ENCODE measurements at places on chromosomes 11 and 22.

GRCh38 chr11:113082341-113082955, 121.2 kb downstream of the NCAM1 start:
- DNase-seq = no peak

DNA sequence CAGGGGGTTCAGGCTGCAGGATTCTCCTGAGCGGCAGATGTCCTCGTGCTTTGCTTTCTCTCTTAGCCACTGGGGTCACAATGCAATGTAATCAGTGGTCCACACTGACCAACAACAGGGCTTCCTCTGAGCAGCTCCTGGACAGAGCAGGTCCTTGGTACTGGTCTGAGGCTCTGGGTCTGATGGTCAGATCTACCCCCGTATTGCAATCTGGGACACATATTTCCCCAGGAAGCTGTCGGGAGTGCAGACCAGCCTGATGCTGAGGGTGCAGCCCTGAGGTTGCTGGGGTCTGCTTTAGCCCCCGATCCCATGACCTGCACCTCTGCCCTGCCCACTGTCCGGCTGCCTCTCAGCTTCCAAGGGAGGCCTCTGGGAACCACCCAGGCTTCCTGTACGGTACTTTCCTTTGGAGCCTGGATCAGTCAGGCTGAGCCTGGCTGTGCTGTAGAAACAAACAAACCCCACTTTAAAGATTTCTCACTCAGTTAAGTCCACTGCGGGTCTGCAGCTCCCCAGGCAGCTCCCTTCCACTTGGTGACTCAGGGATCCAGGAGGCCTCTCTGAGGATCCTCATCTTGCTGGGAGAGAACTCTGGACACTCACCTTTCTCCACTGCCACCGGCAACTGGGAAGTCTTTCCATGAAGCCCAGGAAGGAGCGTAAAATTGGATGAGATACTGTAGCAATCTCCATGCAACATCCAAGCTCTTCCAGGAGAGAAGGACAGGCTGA, 1046.6 kb downstream of the TBC1D22A start:
- no peak for DNase-seq

- DNase-seq = peak; percentile 65
Observed at GRCh38 chr11:64234647-64235379, 429 bp downstream of the VEGFB start.

DNA sequence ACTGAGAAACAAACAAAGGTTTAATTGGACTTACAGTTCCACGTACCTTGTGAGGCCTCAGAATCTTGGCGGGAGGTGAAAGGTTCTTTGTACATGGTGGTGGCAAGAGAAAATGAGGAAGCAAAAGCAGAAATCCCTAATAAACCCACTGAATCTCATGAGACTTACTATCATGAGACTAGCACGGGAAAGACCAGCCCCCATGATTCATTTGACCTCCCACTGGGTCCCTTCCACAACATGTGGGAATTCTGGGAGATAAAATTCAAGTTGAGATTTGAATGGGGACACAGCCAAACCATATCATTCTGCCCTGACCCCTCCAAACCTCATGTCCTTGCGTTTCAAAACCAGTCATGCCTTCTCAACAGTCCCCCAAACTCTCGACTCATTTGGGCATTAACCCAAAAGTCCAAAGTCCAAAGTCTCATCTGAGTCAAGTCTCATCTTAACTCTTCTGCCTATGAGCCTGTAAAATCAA, 617.4 kb downstream of the CNTN5 start:
- no peak for DNase-seq

- DNase-seq = no peak
Observed at GRCh38 chr11:62172294-62172693, 17.7 kb upstream of the SCGB1D1 start.

GRCh38 chr11:119468511-119468910, 45.5 kb upstream of the THY1 start:
- no peak for DNase-seq

- no peak for DNase-seq
Observed at GRCh38 chr11:93822359-93822758, 28.1 kb downstream of the VSTM5 start.

GRCh38 chr11:68677432-68677831, 6.9 kb upstream of the GAL start:
- no peak for DNase-seq

GRCh38 chr22:44459551-44459950, 38.5 kb downstream of the RTL6 start:
- peak; percentile 6 for DNase-seq

GRCh38 chr11:2858995-2859698, 26.4 kb downstream of the CDKN1C start:
- no peak for DNase-seq

DNA sequence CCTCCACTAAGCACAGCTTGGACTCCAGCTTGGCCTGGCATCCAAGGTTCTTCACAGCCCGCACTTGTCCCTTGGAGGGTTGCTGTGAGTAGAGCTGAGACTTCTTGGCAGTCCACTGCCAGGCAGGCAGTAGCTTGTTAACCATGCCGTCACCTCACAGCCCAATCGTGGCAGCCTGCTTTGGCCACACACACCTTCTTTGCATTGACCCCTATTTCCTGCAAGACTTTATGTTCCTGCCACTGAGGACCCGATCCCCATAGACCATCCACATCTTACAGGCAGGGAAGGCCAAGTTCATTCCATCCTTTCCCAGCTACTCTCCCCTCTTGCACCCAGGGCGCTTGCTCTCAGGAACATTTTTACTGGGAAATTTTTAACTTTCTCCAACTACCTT, 2.5 kb upstream of the PYGM start:
- peak; percentile 49 for DNase-seq

GRCh38 chr11:9796854-9797253, 133.0 kb downstream of the SWAP70 start:
- no peak for DNase-seq

DNA sequence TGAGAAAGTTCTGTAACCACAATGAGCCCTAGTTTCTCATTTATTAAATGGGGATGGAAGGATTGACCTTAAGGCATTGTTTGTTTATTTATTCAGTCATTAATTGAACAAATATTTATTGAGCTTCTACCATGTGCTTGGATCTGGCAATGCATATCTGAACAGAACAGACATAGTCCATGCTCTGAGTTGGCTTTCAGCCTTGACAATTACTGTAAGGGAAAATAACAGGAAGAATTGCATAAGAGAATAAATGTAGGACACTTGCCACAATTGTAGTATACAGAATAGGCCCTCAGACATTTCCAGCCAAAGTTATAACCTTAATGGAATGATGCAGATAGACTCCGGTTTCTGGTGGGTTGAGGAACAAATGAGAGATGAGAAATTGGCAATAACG, 160.5 kb upstream of the TTC12 start:
- no peak for DNase-seq

DNA sequence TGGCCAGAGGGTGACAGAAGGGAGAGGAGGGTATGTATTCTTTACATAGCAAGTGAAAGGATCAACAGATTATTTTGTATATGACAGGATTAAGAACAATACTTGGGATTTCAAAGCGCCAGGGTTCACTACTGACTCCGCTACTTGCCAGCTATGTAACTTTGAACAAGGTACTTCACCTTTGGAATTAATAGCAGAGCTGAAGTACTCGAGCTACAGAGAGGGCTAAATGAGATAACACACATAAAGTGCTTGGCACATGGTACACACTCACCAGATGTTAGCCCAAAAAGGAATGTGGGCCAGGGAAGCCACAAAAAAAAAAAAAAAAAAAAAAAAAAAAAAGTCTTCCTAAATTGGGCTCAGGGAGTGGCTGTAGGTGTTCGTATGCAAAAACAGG, 408.4 kb downstream of the BUD13 start:
- DNase-seq = no peak

- no peak for DNase-seq
Observed at GRCh38 chr11:78699609-78700135, 125.0 kb upstream of the NARS2 start.

- peak; percentile 39 for DNase-seq
Observed at GRCh38 chr11:128568166-128568778, 19.1 kb downstream of the ETS1 start.

GRCh38 chr11:16133867-16134266, 222.5 kb downstream of the SOX6 start:
- DNase-seq = no peak

GRCh38 chr11:64296830-64297698, 3.1 kb upstream of the CATSPERZ start:
- DNase-seq = no peak

- no peak for DNase-seq
Observed at GRCh38 chr11:131579932-131580387, 209.5 kb downstream of the NTM start.

DNA sequence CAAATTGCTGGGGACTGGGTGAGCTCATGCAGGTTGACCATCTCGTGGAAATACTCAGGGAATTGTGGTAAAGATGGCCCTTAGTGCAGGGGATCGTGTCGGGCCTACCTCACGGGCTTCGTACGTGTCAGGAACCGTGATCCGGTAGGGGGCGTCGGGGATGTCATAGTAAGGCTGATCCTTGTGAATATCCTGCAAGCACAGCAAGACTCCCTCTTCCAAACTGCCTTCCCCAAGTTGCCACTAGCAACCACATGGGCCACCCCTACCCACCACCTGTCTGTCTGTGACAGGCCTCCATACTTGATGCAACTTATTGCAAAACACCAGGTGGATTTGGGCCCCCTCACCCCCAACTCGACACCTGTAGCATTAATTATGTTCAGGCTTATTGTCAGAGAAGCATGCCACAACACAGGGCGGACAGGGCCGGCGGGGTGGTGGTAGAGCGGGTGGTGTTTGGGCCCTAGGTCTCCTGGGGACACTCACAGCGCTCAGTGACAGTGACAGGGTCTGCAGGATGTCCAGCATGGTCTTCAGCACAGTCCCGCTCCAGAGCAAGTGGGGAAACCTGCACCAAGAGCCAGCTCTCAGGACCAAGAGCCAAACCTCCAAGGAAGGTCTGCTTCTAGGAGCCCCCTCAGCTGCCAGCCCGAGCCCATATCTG, 22.6 kb upstream of the SERPIND1 start:
- no peak for DNase-seq

- no peak for DNase-seq
Observed at GRCh38 chr11:59187587-59187986, 15.7 kb downstream of the DTX4 start.

GRCh38 chr22:35310556-35311550, 11.2 kb downstream of the TOM1 start:
- no peak for DNase-seq

DNA sequence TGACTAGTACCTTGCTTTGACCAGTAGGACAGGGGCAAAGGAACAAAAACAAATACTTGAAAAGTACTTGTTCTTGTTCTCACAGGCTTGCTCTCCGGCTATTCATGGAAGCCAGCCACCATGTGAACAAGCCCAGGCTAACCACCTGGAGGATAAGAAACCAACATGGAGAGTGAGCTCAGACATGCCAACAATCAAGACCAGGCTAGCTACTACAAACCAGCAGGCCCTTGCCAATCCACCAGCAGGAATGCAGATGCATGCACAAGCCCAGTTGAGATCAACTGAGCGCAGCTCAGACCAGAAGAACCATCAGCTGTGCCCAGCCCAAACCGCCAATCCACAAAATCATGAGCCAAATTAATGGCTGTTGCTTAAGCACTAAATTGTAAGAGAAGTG, 180.1 kb upstream of the ISX start:
- no peak for DNase-seq

- DNase-seq = no peak
Observed at GRCh38 chr11:80538040-80538439, 1097.2 kb upstream of the TENM4 start.

GRCh38 chr11:37905707-37906417, 1307.8 kb upstream of the RAG2 start:
- no peak for DNase-seq

DNA sequence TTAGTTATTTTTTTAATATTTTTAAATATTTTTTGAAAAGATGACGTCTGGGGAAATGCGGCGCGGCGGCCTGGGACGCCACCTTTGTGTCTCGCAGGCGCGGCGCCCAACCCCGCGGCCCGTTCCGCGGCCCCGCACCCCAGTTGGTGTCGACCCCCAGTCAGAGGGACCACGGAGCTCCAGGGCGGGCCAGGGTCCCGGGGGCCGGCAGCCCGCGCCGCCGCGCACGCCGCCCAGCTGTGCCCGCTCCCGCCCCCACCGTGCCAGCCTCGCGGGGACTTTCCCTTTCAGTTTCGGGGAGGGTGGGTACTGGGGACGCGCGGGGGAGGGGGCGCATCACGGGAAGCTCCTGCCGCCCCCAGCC, 1.6 kb downstream of the CCND1 start:
- peak; percentile 58 for DNase-seq

DNA sequence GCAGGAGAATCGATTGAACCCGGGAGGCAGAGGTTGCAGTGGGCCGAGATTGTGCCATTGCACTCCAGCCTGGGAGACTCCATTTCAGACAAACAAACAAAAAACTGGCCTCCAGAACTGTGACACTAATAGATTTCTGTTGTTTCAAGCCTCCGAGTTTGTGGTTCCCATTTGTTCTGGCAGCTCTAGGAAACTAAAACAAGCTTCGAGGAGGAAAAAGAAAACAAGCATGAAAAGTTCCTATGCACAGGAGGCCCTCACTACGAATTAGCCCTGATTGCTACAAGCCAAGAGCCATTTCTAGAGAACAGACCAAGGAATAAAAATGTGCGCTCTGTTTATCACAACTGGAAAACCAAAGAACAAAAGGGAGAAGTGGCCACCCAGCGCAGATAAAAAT, 47.8 kb upstream of the SHANK2 start:
- no peak for DNase-seq

DNA sequence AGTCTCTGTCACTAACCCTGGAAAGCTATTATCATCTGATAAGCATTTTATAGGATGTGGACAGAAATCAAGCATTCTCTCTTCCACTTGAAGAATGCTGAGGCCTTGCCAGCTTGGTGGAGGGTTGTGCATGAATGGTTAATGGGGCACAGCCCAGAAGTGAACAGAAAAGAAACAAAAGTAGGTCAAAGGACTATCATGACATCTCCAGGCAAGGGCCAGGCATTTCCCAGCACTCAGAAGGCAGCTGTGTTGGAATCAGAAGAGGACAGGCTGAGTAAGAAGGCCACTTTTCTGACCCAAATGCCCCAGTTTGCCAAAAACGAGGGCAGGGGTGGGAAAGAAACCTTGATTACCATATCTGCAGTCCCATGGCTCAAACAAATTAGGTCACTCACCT, 12.4 kb downstream of the TENM4 start:
- no peak for DNase-seq

DNA sequence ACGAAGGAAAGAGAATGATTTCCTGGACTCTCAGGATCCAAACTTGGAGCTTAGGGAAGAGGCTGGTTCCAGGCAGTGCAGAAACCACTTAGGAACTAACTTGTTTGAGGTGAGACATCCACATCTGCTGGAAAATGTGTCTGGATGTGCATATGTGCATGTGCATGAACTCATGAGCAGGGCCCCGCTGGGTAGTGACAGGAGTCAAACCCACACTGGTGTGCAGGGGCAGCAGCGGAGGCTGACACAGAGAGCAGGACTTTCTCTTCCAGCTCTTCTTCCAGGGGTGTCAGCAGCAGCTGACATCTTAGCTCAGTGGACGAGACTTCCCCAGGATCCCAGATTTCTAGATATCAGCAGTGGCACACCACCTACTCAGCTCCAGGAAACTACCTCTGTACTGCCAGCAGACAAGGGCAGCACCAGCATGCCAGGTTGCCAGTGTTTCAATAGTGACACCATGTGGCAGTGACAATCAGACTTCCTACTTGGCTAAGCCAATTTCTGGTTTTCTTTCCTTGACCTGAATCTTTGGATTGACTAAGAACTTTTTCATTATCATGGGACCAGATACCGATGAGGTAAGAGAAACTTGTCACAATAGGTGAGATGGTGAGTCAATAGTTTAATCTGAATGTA, 227.5 kb upstream of the ZC3H12C start:
- DNase-seq = no peak
